T-helper 17 cell (primary cell): ENCODE measurements at places on chromosomes 2 and 18.

- DNase-seq = no peak
These were observed 11.9 kb upstream of the IL1R1 start for GRCh38 chr2:102130647-102130991.

DNA sequence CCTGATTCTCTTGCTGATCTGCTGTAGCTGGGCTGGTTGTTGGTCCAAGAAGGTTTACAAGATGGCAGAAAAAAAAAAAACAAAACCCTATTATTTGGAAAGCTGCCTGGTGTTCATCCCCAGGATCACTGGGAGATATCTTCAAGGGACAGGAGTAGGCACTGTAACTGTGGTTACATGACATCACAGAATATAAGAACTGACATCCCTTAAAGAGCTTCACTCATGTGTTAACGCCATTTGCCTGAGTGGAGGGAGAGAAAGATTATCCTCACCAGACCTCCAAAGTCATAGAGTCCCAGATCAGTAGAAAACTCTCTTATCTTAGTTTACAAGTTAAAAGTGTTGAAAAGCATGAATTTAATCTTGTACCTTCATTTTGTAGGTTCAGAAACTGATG is 95.3 kb upstream of the BZW1 start:
- DNase-seq = no peak

- no peak for DNase-seq
These were observed 319.9 kb upstream of the SALL3 start for GRCh38 chr18:78659748-78660147.

GRCh38 chr18:39454866-39455265 is 1889.3 kb upstream of the CELF4 start:
- no peak for DNase-seq

GRCh38 chr2:217016796-217017419 is 157.0 kb upstream of the TNP1 start:
- DNase-seq = no peak

DNA sequence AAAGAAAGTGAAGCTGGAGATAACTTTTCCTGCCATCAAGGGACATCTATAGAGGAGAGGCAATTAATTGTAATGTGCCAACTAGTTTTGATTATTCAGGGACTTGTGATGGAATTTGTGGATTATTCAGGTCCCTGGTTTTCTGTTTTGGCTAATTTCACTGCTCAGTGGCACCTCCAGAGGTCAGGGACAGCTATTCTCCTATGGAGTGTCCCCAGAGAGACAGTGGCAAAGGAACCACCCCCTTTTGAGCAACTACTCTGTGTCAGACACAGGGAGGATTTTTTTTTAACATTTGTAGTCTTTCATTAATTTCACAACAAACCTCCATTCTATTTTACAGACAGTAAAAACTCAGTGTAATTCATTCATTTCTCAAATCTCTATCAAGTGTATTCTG is 206.0 kb upstream of the SPRED2 start:
- no peak for DNase-seq

- no peak for DNase-seq
These were observed 18.8 kb upstream of the CASP10 start for GRCh38 chr2:201164166-201164565.

DNA sequence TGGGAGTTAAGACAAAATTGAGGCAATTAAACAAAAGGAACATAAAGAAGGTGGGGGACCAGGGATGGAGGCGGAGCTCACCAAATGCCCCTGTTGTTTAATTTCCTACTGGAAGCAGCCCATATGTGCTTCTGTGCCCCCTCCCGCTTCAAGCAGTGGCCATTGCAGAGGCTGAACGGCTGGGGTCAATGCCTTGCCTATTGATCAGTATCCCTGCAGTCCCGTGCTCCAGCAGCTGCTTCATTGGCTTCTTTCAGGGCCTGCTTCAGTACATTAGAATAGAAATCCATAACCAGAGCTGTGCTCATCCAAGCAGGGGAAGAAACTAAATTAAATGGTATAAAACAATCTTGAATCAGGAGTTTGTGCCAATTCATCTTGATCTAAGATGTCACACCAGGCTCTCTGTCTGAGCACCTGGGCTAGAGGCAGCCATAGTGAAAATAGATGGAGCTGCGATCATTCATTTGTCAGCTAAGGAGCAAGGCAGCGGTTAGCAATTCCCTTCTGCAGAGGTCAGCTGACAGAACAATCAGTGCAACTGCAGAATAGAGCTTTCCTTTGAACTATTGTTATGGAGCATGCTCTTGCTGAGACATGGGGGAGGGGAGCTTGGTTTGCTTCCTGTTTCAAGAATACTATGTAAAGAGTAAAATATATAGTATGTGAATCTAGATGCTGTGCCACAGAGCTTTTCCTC is 222.4 kb downstream of the WDR7 start:
- no peak for DNase-seq

DNA sequence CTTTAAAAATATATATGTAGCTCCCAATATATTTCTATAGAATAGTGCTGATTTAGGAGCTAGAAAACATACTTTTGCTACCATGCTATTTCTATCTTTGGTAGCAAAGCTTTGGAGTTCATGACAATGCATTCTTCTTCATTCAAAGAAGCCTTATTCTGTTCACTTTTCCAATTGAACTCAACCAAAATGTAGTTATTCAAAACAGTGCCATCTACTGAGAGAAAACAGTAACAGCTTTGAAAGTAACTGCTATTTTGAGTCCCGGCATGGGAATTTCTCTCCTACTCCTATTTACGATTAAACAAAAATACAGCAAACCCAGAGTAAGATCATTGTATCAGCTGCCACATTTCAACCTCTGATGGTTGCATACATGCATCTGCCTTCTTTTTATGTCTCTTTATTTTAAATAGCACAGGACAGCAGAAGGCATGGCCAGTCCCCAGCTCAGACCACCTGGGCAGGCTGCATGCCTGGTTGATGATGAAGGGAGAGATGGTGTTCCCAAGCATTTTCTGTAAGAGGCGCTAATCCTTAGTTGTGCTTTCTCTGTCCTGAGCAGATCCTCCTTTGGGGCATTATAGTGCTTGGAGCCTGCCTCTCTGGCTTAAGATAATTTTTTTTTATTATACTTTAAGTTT is 69.7 kb upstream of the SULT1C3 start:
- no peak for DNase-seq

DNA sequence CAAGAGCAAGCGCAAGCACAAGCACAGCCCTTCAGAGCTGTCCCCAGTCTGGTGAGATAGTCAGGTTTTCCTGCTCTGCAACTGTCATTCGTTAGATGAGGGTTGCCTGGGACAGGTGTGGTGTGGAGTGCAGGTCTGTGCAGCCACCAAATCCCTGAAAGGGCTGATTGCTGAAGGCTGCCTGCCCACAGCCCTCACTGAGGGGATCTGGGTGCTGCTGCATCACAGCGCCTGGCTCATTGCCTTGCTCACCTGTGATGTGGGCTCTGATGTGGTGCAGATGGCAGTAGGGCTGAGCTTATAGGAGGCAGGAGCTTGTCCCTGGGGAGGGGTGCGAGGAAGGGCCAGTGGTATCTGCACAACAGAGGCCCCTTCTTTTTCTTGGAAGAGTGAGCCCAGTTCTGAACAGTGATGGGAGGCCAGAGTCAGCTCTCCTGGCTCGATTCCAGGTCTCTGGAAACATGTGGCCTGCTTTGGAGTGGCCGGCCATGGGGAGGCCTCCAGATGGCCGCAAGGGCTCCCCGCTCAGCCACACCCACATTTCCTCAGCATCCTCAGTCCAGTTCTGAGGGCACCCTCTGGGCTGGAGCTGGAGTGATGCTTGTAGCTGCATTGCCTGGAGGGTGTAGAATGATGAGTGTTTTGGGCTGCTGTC is 11.4 kb downstream of the UBE2F start:
- DNase-seq = no peak

DNA sequence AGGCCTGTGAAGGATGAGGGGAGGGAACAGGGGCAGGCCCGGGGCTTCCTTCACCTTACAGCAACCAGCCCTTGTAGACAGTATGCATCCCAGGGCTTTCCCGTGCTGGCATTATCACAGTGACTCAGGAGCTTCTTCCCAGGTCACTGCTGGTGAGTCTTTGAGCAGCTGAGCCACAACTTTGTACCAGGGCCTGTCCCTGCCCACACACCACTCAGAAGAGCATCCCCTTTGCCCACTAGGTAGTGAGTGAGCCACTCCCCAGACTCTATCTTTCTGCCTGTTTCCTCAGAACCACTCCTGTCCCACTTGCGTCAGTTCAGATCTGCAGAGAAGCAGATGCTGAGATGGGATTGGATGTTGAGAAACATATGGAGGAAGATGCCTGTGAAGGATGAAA is 69.6 kb upstream of the ALPP start:
- DNase-seq = no peak
